Esophagus muscularis mucosa (tissue), 4 donors: ENCODE measurements at places on chromosomes 3 and 15. TPM values are rescaled to one million over a fixed set of nuclear protein-coding genes. Genes with fewer than 3 reads are reported as not detected.

DNA sequence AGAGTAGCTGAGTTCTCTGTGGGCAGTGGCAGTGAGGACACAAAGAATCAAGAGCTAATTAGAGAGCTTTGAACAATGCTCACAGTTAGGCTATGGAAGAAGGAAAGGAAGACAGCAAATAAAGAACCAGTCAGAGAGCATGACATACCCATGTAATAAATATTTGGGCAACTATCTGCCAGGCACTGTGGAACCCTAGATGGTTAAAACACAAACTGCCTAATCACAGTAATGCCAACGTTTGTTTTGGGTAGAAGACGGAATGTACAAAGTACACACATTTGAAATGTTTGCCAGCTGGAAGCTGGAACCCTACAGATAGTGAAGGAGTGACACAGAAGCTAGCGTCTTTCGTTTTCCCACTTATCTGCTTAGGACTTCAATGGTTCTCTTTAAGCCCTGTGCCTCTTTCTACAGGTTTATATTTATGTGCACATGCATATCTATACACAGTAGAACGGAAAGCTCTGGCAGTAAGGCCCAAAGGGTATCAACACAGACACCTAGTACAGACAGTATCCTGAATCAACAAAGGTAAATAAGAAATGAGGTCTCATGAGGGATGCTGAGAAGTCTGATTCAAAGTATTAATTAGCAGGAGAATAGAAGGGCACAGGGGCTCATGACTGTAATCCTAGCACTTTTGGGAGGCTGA is 44.6 kb downstream of the ANKRD28 start:
- H3K36me3 ChIP-seq = peaks cover 4% of the 10 kb centered on the region
- no peaks in the 10 kb centered on the region for H3K27me3 ChIP-seq
- H3K4me1 ChIP-seq = peaks cover 4% of the 10 kb centered on the region
- no peak overlapping the region for H3K4me3 ChIP-seq

DNA sequence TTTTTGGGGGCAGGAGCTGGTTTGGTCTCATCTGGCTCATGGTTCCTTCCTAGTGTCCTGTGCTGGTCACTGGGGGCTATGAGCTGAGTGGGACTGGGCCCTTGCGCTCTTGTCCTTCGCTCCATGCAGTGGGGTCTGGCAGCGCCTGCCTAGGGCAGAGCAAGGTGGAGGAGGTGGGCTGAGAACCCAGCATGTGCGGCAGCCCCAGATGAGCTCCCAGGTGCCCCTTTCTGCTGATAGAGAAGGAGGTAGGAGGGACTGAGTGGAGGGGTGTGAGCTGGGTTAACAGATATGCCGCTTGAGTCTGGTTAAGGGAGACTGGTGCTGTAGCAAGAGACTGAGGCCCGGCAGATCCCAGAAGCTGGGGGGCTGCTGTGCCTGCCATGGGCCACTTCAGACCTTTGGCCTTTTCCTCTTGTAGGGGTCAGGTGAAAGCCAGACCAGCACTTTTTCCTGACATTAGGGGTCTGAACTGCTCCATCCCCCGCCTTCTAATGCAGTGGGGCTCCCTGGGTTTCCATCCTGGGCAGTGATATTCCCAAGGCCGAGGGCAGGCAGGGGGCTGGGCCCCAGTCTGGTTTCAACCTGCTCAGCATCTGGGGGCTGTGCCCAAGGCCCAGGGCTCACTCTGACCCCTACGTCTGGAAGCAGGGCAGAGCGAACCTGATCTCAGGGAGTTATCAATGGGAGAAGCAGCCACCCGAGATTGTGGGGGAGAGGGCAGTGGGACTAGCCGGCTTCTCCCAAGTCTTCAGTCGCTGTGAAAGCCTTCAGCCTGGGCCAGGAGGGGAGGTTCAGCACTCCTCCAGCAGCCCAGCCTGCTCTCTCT is 62.9 kb upstream of the PRR23C start:
- H3K36me3 ChIP-seq = no peaks in the 10 kb centered on the region
- H3K4me3 ChIP-seq = no peak overlapping the region
- peak; percentile 90 for DNase-seq
- no peaks in the 10 kb centered on the region for H3K27me3 ChIP-seq
- H3K27ac ChIP-seq = no peak overlapping the region
- no peaks in the 10 kb centered on the region for H3K4me1 ChIP-seq

DNA sequence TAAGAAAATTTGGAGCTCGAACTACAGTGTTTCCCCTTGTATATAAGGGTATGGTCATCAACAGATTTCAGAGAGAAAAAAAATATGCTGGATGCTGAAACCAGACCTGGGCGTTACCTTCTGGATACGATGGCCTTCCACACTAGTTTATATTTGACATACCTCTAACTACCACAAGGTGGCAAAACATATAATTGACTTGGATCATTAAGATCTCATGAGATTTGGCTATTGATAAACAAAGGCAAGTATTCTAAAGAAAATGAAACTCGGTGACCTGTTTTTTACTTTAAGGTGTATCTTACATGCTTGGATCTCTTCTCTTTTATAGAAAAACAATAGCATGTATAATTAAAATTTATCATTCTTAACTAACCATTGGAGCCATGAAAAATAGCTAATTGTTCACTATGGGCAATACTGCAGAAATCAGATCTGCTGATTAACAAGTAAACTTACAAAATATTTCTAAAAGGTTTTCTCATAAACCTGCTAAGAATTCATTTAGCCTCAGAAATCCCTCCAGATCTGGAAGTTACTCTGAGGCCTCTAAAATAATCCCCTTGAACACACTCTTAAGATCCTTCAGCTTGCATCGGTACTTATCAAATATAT is 300.6 kb upstream of the KCNH8 start:
- H3K27me3 ChIP-seq = no peaks in the 10 kb centered on the region
- DNase-seq = no peak
- H3K4me3 ChIP-seq = no peak overlapping the region
- no peaks in the 10 kb centered on the region for H3K36me3 ChIP-seq
- no peaks in the 10 kb centered on the region for H3K4me1 ChIP-seq

Gene SEMA5B
- 0.26 TPM for total RNA-seq

DNA sequence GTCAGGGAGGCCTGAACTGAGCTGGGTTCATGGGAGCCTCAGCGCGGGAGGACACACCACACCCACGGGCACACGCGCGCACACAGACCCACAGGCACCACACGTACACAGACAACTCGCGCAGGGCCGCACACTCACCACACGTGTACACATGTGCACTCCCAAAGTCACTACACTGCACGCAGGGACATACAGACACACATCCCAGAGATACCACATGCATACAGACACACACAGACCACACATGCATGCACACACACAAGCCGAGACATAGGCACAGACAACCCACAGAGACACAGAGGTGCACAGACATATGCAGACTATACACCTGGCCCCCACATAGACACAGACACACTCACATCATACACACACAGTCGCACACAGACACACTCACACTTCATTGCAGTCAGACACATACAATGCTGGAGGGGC is 1.1 kb upstream of the MGLL start:
- peak overlapping the region; percentile 54 for H3K27ac ChIP-seq
- no peaks in the 10 kb centered on the region for H3K27me3 ChIP-seq
- no peak for DNase-seq
- H3K36me3 ChIP-seq = peaks cover 4% of the 10 kb centered on the region
- peaks cover 51% of the 10 kb centered on the region for H3K4me1 ChIP-seq
- peak overlapping the region; percentile 96 for H3K4me3 ChIP-seq

Gene GOLGA6B
- total RNA-seq = not detected

Gene RASGRF1
- total RNA-seq = 0.23 TPM

DNA sequence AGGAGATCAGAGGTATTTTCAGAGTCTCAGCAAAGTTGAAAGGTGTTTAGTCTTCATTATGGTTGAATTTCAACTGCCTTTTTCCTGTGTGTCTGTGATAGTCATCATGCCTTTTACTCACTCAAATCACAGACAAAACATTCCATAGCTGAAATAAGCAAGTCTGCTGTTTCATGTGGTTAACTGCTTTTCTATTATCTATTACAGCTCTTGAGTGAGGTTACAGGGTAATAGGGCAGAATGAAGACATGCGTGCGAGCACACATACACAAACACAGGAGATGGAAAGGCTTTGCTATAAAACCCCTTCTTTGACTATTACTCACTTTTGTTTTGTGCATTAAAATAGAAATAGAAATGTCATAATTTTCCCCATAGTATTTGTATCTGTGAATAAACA is 192.6 kb upstream of the RARB start:
- DNase-seq = no peak
- H3K27me3 ChIP-seq = no peaks in the 10 kb centered on the region
- peaks cover 11% of the 10 kb centered on the region for H3K4me1 ChIP-seq
- H3K27ac ChIP-seq = no peak overlapping the region

DNA sequence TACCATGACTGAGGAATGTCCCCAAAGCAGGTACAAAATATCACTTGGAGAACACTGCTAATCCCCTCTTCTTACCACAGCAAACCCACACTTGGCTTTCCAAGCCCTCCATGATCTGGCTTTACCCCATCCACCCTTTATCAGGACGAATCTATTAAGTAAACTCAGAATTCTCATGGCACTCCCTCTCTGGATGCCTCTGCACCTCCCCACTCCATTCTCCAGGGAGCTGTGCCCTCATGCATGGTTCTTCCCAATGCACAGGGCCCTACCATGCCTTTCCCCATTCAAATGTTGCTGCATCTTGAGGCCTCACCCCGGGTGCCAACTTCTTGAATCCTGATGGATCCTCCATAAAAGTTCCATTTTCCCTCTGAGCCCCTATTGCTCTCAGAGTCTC is 2.3 kb downstream of the LYZL4 start:
- H3K4me3 ChIP-seq = no peak overlapping the region
- H3K27me3 ChIP-seq = no peaks in the 10 kb centered on the region
- H3K36me3 ChIP-seq = no peaks in the 10 kb centered on the region
- no peak overlapping the region for H3K27ac ChIP-seq

Gene SLC41A3
- total RNA-seq = 38.2 TPM

Gene NEK10
- 0.58 TPM for total RNA-seq

DNA sequence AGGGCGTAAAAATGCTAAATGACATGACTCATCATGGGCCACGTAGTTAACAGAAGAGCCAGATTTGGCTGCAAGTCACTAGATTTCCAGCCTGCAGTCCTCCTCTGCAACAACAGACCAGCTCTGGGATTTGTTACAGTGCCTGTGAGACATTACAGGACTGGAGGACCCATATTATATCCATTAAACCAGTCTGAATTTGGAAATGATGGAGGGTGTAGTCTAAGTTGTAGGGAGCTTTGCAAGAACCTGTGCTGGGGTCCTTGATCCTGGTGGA is 10.8 kb downstream of the ZNF774 start:
- DNase-seq = no peak
- peak overlapping the region; percentile 81 for H3K27ac ChIP-seq
- H3K36me3 ChIP-seq = no peaks in the 10 kb centered on the region
